Stimulated activated CD4-positive, alpha-beta T cell treated with anti-CD3 and anti-CD28 coated beads, Interleukin-4, amount 100 ng/mL, for 1 hour (primary cell): ENCODE measurements at places on chromosomes 12 and 14.
A peak's percentile ranks its signal among the peaks of the same experiment; 100 is the strongest.

- no peak for DNase-seq
These were observed 30.4 kb downstream of the XRCC3 start for GRCh38 chr14:103684871-103685270.

- no peak for DNase-seq
These were observed 236.9 kb upstream of the PLEKHG7 start for GRCh38 chr12:92465786-92466295.

- DNase-seq = no peak
These were observed 46.5 kb upstream of the GALNT9 start for GRCh38 chr12:132375747-132376463.

DNA sequence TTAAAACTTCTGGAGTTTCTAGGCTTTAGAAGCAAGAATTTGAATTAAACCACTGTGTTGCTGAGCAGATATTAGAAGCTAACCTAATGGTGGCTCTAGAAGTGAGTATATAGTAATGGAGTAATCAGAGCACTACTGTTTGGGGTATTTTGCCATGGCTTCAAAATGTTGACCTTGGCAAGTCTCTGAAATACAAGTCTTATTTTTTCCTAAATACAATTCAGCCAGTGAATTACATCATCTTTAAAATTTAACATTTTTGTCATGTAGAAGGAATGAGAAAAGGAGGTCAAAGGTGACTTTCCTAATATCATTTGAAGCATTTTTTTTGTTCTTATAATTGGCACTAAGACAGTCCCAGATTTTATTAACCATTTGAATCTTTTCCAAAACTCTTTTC, 25.2 kb downstream of the PMCH start:
- DNase-seq = no peak

- no peak for DNase-seq
These were observed 3.8 kb downstream of the GALNT16 start for GRCh38 chr14:69263771-69264170.

DNA sequence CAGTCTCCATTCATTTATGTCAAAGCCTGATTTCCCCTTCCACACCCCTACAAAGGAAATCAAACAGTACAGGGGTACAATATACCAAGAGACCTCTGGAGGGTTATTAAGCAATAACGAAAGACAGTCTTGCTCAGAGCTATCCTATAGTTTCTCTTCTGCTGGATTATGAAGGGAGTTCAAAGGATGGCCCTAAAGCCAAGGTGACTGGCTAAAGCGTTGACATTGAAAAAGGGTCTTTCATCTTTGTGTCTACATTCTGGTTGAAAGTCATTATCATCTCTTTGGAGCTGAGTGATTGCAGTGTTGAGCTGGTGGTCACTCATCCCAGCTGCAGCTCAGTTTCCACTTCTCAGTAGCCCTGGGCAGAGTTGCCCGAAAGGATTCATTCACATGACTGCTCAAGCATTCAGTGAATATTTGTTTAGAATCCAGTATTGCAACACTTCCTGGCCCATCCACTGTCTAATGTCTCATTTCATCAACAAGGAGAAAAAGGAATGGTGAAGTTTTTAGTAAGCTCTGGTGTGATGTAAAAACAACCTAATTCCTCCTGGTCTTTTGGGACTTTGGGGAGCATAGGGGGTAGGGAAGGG, 19.2 kb upstream of the TBX5 start:
- DNase-seq = no peak

- no peak for DNase-seq
These were observed 120.7 kb upstream of the MYL2 start for GRCh38 chr12:111041091-111041490.

GRCh38 chr14:35122696-35123387, 490 bp downstream of the PRORP start:
- no peak for DNase-seq

DNA sequence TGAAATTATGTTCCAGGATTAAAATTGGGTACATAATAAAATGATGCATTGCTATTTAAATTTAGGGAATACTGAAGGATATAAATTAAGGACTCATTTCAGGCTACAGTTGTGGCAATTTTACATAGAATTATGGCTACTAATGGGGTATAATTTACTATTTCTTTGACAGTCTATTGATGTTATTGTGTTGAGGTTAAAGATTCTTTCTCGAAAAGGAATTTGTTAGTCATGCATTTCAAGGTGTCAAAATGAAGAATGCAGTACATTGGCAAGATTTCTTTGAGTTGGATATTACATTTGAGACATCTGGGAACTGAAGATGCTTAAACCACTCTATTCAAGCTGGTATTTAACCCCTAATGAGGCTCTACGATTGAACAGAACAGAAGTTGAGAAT, 28.3 kb downstream of the SLC5A8 start:
- no peak for DNase-seq

DNA sequence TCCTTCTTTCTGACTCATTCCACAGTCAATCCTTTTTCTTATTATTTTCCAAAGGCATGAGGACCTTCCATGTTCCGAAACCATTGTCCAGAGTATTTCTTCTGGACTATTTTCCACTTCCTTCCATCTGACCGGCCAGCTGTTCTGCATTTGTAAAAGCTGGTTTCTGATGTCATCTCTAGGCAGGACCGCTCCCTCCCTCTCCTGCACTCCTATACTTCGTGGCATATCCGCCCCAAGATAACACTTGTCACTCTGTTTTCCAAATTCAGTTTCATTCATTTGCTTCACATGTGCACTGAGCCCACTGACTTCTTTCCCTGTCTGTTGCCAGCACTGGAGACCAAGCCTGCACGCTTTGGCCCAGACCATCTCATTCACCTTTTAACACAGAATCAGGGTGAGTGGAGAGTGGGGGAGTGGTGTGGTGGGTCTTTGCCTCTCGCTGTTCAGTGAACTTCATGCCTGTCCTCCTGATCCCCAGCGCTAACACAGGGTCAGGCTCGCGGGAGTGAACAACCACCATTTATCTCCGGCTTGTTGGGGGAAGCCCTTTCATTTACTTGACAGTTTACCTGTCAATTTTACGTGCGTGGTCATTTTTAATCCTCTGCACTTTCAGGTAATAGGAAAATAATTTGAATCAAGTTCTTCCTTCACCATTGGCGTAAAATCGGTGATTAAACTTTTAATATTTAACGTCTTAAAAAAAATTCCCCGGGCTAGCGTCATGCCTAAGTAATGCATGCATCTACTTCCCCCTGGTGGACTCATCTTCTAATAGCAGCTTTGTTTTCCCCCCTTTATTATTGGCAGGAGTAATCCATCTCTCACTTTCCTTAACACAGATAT, 52.5 kb downstream of the C12orf75 start:
- DNase-seq = no peak

GRCh38 chr14:21015312-21015711, 9.5 kb downstream of the NDRG2 start:
- no peak for DNase-seq

GRCh38 chr12:41190338-41190737, 2.2 kb downstream of the PDZRN4 start:
- DNase-seq = no peak

GRCh38 chr12:24822121-24822899, 126.6 kb downstream of the BCAT1 start:
- no peak for DNase-seq

DNA sequence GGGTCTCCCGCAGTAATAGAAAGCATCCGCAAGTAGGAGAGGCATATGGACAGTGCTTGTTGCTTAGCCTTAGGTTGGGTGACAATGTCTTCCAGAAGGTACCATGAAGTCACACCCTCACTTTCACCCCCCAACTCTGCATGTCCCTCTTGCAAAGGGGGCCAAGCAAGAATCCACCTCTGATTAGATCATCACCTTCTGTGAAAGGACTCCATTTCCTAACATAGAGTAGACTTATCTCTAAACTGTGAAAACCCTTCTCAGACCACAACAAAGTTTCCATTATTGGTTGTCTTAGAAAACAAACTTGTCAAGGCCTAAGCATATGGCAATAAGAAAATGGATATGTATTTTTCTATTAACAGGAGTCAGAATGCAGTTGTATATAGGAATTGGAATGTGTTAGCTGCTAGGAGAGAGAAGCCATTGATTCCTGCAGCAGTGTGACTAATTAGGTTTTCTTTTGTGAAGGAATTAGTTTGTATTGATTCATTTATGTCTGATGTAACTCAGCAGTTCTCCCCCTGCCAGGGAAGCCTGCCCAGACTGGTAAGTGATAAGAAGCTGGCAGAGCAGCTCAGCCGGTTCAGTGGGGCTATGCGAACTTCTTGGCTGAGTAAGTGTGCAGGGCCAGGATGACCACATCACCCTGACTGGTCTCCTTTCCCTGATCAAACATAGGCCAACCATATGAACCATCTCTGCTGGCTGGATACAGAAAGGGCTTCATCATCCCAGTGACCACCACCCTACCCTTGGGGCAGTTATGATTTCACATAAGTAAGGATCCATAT, 107.3 kb upstream of the CCDC196 start:
- no peak for DNase-seq

GRCh38 chr12:12008232-12008850, 62.4 kb upstream of the BCL2L14 start:
- peak; percentile 56 for DNase-seq

DNA sequence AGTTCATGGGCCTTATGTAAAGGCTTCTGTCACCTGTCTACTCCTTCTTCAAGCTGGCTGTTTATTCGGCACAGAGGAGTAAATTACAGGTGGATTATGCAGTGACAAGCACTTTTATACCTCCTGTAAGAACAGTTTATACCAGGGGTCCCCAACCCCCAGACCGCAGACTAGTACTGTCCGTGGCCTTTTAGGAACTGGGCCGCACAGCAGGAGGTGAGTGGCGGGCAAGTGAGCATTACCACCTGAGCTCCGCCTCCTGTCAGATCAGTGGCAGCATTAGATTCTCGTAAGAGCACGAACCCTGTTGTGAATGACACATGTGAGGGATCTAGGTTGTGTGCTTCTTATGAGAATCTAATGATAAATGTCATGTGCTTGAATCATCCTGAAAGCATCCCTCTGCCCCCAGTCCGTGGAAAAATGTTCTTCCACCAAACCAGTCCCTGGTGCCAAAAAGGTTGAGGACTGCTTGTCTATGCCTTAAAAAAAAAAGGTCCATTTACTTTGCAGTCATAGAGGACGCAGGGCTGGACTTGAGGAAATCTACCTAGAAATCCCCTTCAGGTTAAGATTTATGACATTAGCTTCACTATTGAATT, 78.8 kb downstream of the ETV6 start:
- DNase-seq = no peak

DNA sequence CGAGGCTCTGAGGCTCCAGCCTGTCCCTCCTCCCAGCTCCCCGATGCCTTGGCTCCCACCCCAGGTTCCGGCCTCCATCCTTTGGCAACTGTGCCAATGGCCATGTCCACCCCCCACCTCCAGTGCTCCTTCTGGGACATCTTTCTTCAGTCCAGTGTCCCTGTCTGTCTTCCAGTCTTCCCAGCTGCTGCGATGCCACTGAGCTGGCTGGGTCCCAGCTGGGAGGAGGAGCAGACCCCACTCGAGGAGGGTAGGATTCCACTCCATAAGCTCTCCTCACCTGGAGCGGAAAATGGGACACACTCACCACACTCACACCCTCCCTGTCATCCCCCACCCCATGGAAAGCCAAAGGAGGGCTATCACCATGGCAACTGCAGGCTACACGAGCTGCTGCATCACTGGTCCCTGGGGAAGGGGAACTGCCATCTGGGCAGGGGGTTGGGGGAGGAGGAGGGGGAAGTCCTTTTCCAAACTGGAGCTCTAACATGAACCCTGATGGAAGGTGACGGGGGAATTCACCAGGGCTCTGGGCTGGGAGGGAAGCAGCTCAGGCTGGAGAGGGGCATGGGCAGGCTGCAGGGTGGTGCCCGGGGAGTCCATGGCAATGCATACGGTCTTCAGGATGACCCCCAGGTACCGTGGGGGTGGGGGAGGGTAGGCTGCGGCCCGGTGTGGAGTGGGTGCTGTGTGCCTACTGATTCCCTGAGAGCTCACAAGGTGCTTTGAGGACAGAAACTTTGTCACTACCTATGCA, 94.3 kb downstream of the LRRC74A start:
- DNase-seq = no peak

DNA sequence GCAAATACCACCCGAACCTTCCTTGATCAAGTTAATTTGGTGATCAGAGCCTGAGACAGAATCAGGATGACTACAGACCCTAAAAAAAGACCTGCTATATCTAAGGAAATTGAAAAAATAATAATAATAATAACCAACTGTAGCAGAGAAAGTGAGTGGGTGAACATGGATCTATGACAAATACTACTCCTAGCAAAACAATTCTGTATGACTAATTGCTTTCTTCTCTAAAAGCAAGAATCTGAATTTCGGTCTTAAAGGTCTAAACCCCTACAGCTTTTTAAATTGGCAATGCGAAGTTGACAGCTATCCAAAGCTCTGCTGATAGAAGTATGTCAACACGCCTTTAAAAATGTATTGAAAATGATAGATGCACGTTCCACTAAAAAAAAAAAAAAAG, 102.2 kb downstream of the PRKAB1 start:
- DNase-seq = no peak

DNA sequence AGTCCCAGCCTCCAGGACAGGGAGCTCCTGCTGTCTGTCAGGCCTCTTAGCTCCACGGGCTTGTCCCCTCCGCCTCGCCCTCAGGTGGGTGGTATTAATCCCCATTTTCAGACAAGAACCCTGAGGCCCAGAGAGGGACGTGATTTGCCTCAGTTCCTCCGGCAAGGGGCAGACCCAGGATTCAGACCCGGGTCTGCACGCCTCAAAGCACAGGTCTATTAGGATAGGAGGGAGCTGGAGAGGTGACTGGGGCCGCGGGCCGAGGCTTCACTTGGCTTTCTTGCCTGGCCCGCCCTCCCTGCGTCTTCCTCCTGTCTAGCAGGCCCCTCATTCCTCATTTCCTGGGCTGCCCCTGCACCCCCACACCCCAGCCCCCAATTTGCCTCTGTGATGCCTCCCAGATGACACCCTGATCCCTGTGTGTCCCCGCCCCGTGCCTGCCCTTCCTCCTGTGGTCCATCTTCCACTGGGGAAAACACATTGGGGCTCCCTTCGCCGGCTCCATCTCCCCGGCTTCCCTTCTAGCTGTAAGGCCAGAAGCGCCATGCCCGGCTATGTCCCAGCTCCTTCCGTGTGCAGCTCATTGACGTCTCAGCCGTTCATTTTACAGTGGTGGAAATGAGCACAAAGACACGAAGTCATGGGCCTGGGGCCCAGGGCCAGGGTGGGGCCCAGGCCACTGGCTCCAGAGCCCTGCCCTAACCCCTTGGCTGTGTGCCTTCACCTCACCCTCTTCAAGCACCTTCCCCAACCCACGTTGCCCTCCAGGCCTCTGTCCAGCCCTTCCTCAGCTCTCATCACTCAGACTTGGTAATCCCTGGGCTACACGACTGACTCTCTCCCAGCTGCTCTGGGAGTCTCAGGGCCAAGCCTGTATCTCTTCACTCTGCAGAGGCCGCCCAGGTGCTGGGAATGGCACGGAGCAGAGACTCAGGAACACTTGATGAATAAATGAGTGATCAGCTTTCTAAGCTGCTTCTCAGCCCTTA, 15.5 kb upstream of the CYP46A1 start:
- DNase-seq = no peak

GRCh38 chr14:50381823-50382287, 14.8 kb downstream of the CDKL1 start:
- DNase-seq = no peak

DNA sequence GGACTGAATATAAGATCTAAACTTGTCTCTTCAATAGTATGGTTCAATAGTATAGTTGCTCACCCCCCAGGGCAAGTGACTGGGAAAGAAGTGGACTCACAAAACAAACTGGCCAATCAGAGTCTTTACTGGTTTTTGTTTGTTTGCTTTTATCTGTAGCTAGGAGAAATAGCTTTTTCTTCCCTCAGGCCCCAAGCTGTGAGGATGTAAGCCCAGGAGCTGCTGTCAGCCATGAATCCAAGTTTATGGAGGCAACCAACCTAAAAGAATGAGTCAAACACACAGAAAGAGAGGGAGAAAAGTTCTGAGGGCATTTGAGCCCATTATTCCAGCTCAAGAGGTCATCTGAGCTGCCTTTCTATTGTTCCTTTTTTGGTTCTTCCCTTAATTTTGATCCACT, 375.3 kb downstream of the BCAT1 start:
- no peak for DNase-seq
